Urinary bladder (tissue), 4 donors: ENCODE measurements at places on chromosomes 13 and 19. TPM values are rescaled to one million over a fixed set of nuclear protein-coding genes. Genes with fewer than 3 reads are reported as not detected.

GRCh38 chr19:18282788-18283141 is 1.3 kb upstream of the JUND start:
- DNase-seq: no peak

- no peak for DNase-seq
Measured at GRCh38 chr19:19966862-19967261, 66.1 kb downstream of the ZNF93 start.

DNA sequence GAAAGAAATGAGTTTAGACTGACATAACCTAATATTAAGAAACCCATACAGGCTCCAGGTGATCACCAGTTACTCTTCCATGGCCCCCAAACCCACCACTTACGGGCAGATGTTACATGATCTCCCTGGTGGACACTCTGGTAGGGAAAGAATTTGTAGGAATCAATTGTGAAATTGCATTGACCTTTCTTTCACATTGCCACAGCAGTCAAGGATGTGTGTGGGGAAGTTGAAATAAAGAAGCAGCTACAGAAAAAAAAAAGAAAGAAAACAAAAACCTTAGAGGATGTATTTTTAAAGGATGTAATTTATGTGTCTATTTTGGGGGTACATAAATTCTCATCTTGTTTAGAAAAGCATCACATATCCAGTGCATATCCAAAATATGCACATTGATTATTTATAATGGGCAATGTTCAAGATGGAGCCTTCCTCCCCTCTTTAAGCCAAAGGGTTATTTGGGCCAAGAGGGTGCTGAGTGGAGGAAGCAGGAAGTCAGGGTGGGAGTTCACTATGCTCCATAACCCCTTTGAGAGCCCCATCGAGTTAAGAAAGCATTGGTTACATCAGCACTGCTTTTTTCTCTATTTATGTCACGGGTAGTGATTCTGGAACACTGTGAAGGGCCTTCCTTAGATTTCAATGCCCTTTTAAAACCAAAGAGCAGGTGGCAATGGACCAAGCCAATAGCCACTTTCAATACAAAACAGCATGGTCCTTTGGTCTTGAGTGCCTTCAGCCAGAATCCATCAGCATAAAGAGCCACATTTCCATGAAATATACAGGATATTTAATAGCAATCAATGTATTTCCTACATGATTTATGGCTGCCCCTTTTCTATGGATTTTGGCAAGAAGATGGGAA is 169.6 kb downstream of the LACC1 start:
- DNase-seq: no peak

The PTBP1 gene
- total RNA-seq: 104 TPM

The ZGLP1 gene
- 1.1 TPM for total RNA-seq

- no peak for DNase-seq
Measured at GRCh38 chr19:50537306-50537685, 23.6 kb upstream of the ASPDH start.

DNA sequence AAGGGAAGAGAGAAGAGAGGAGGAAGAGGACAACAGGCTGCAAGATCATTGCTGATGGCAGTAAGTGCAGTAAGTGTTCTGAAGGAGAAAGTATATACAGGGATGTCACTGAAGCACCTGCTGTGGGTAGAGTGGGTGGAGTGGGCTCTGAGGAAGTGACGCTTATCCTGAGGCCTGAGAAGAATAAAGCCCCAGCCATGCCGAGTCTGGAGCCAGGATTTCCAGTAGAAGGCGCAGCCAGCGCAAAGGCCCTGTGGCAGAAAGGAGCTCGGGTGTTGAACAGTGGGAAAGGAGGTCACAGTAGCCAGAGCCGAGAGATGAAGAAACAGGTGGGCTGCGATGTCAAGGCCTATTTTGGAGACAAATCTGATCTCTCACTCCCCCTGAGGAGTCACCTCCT is 31.8 kb upstream of the ADGRE5 start:
- DNase-seq: no peak

- no peak for DNase-seq
Measured at GRCh38 chr13:100297413-100297812, 208.5 kb downstream of the PCCA start.

- no peak for DNase-seq
Measured at GRCh38 chr19:7397687-7398086, 49.0 kb downstream of the ARHGEF18 start.

DNA sequence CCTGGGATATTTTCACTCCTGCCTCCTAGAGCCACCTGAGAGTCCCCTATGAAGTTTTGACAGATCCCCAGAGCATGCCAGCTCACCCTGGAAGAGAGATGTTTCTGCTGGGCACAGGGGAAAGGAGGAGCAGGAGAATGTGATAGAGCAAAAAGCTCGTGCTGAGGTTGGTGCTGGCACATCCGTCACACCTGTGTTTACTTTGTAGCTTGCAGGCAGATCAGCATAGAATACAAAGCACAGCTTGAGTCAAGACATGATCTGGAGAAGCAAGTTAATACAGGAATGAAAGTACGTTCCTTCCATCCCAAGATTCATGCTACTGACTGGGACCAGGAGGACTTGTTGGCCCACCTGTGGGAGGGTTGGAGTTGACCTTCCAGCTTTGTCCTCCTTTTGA is 46.1 kb downstream of the HSPH1 start:
- DNase-seq: no peak

The WTIP gene
- total RNA-seq: 23.1 TPM
